ENCODE measurements at places on chromosomes 1 and 21.

GRCh38 chr1:59401581-59401980, 104.7 kb downstream of the FGGY start:
- DNase-seq = no peak

DNA sequence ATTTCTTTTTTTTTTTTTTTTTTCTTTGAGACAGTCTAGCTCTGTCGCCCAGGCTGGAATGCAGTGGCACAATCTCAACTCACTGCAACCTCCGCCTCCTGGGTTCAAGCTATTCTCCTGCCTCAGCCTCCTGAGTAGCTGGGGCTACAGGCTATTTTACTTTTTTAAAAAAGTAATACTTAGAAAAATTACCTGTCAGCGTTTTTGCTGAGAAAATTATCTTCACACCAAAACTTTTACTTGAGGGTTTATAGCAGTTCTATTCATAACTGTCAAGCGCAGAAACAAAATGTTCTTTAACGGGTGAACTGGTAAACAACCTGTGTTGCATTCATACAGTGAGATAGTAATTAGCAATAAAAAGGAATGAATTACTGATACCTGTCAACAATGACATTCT, 1.5 kb upstream of the SLC25A24 start:
- no peak for DNase-seq

DNA sequence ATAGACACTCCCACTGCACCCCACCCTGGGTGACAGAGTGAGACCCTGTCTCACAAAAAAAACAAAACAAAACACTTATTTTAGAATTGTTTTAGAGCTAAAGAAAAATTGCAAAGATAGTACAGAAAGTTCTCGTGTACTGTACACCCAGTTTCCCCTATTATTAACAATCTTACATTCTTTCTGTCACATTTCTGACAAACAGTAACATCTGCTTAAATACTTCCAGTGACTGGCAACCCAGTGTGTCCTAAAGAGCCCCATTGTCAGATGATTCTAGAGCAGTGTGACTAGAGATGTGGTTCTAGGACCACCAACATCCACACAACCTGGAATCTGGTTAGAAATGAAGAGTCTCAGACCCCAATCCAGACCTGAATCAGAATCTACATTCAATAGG, 90.5 kb downstream of the LEPR start:
- no peak for DNase-seq

DNA sequence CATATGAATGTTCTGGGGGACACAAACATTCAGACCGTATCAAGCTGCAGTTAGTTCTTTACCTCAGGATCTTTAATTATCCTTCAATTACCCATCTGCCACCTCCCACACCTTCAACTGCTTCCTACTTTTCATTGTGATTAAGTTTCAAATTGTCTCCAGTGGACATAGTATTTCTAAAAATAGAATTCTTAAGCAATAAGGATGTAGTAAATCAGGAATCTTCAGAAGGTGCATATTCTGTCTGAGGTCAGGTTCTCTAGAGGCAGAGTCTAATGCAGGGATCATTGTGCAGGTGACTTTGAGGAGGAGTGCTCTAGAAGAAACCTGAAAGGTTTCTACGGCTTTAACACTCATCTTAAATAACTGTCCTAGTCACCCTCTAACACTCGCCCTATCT, 102.6 kb upstream of the PPP2R5A start:
- no peak for DNase-seq

GRCh38 chr21:33977721-33978369, 62.2 kb upstream of the ATP5PO start:
- peak; percentile 47 for DNase-seq

DNA sequence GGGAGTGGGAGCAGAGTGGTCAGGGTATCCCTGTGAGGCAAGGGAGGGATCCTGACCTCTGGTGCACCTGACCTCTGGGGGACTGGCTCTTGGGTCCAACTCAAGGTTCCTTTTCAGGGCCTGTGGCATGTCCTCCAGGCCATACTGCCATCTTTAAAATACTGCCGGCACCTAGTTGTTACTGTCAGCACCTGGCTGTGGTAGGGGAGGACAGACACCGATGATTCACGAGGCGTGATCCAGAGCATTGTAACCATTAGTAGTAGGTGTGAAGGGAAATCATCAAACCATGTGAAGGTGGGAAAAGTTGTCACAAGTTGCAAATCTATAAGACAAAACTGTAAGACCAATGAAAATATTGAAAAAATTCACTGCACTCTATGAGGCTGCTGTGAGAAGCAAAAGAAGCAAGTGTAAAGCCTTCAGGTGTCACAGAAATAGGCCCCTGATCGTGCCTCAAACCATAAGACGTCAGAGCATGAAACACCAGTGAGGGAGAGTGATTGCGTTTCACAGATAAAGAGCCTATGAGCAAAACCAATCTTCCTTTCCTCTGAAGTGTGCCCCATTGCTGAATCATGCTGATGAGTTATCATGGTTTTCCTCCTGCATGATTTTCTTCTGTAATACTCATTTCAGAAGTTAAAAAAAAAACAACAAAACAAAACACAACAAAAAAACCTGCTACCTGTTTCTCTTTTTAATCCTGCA, 55.3 kb downstream of the CDC7 start:
- peak; percentile 78 for DNase-seq

DNA sequence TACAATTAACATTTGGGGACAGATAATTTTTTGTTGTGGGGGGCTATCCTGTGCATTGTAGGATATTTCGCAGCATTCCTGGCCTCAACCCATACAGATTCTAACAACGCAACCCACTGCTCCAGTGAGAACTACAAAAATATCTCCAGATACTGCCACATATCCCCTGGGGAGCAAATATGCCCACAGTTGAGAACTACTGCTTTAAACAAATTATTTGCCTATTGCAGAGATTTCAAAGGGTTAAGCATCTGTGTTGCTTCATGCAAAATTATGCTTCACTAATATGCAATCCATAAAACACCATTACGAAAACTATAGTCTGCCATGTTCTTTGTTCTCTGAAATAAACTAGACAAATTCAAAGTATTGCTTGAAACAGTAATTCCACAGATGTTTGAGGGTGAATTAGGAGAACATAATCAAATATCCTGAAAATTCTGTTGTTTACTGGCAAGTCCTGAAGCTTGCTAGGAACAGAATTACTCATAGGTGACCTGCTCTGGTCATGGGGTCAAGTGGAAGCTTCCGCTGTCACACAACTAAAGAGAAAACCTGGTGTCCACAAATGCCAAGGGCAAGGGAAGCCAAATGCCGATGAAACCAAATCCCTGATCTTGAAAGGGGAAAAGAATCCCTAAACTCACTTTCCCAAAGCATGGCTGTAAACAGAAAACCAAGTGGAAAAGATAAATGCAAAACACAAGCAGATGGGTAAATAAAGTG, 149.4 kb downstream of the RERE start:
- DNase-seq = no peak

DNA sequence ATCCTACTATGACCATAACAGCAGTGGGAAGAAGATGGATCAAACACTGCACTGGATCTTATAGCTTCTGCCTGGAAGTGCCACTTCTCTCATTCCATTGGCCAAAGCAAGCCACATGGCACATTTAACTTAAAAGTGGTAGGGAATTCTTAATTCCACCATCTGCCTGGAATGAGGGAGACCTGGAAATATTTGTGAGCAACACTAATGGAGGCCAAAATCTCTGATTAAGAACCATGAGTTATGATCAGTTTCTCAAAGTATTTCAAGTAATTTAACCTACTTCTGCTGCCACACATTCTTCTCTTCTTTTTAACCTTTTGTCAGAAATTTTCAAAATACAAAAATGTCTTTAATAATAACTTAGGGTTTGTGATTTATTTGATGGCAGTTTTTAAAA, 154.0 kb upstream of the C1orf87 start:
- no peak for DNase-seq

GRCh38 chr1:152479792-152480595, 30.6 kb upstream of the LCE5A start:
- peak; percentile 85 for DNase-seq

- no peak for DNase-seq
These were observed 1.6 kb downstream of the PRUNE1 start for GRCh38 chr1:151009674-151010345.

DNA sequence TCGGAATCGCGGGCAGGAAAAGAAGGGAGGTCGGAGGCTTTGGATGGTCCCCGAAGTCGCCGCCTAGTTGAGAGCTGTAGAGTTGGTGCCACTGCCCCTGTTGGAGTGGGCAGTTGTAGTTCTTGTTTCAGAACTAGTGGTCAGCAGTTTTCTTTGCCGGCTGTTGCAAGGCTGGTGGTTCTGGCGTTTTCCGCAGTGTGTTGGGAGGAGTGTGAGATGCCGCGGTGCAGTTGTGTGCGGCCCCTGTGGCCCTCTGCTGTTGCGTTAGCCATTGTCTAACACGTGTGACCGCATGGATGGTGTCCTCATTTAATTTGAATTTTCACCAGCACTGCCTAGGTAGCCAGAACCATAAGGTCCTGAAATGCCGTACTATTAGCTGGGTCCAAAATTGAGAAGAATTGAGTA, 1.4 kb downstream of the ARF1 start:
- no peak for DNase-seq

DNA sequence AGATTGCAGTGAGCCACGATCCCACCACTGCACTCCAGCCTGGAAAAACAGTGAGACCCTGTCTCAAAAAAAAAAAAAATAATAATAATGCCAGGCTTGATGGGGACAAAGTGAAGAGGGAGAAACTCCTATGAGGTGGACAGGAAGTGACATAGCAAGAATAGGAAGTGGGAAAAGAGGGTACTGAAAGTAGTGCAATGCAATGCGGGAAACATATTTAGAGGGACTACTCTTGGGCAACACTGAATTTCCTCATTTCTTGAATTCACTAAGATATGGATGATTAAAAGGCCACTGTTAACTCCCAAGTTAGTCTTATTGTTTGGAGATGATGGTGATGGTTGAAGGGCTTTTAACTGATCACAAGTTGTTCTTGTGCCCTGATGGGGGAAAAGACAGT, 21.6 kb upstream of the KCNA2 start:
- no peak for DNase-seq

DNA sequence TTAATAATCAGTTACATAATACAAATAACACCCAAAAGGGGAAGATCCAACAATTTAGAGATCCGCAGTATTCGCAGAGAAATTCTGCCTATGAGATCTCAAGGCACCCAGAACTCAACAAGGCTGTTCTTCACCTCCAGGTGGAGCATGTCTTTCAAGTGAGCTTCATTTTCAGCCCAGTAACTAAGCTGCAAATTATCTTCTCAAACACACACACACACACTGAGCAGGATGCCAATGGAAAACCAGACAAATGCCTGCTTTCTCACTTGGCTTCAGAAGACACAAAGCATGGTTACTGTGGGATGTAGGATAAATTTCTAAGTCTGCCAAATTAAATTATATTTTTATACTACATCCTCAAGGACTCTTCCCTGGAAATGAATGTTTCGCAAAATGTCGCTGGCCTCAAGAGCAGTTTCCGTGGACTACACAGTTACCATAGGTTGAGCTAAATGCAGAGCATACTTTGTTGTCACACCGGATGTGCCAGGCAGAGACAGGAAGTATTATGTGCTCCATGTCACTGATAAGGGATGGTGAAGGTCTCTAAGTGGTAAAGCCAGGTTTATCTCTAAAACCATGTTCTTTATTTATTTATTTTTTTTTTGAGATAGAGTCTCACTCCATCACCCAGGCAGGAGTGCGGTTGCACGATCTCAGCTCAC, 30.3 kb downstream of the UBR4 start:
- DNase-seq = no peak

GRCh38 chr1:64934115-64934877, 32.1 kb downstream of the JAK1 start:
- DNase-seq = no peak

DNA sequence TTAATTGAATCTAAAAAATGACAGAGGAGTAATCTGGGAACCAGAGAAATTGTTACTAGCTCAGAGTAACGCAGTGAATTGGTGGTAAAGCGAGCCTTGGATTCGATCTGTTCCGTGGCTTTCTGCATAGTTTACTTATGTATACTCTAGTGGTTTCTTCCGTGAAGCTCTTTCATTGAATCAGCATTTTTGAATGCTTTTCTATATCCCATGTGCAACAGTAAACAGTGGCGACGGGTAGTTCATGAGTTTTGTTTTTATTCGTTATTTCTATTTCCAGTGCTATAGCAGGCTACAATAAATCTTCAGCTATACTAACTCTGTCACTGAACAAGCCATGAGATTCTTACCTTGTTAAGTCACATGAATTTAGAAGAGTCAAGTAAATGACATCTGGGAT, 14.5 kb upstream of the MAP3K7CL start:
- no peak for DNase-seq

GRCh38 chr1:32151319-32151787, 28.1 kb upstream of the TXLNA start:
- DNase-seq = no peak

- no peak for DNase-seq
These were observed 165.8 kb downstream of the CLEC20A start for GRCh38 chr1:178330848-178331497.

GRCh38 chr1:228140724-228141225, 696 bp downstream of the GUK1 start:
- DNase-seq = no peak

DNA sequence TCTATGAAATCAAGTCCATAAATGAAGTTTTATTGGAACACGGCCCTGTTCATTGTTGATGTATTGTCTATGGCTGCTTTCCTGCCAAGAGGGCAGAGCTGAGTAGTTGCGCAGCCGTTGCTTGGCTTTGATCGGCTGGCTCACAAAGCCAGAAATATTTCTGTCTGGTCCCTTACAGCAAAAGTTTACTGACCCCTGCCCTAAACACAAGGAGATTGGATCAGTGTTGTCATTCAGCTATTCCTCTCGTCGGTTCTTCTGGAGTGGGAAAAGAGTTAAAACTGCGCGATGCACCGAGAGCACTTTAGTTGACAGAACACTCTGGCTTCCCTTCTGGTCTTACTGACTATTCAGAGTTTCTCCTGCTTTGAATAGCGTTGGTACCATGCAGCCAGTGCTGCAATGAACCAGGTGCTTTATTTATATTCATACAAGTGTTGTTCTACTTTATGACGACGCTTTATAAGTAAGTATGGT, 868 bp downstream of the ZBTB40 start:
- no peak for DNase-seq

DNA sequence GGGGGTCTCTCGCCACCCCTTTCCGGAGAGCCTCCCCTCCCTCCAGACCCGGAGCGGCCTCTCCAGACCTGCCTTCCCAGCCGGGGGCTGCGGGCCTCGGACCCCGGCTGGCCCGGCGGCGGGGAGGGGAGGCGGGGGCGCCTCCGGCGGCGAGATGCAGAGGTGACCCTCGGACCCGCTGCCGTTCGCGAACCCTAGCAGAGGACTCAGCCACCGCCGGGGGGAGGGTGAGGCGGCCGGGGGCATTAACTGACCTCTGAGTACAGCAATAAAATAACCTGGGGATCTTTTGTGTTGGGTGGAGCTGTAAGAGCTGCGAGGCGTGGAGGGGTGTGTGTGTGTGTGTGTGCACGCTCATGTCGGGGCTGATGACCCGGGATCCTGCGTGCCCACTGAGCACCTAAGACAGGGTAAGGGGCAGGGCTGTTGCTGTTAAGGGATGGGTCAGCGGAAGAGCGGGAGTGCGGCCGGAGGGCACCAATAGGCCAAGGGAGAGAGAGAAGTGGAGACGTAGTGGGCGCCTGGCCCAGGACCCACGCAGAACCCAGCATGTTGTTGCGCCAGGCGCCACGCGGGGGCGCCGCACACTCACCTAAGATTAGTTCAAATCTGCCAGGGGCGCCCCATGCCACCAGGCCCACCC, 6.3 kb downstream of the HAPLN2 start:
- peak; percentile 87 for DNase-seq
